ENCODE measurements at places on chromosomes 3 and 15. TPM values are rescaled to one million over a fixed set of nuclear protein-coding genes. Genes with fewer than 3 reads are reported as not detected.

- DNase-seq: no peak
These were observed 835 bp downstream of the SEMA5B start for GRCh38 chr3:123026565-123027291.

- no peak for DNase-seq
These were observed 16.7 kb upstream of the GPR160 start for GRCh38 chr3:170021083-170021482.

GRCh38 chr3:154121701-154122551, 736 bp downstream of the ARHGEF26 start:
- peak; percentile 76 for DNase-seq

DNA sequence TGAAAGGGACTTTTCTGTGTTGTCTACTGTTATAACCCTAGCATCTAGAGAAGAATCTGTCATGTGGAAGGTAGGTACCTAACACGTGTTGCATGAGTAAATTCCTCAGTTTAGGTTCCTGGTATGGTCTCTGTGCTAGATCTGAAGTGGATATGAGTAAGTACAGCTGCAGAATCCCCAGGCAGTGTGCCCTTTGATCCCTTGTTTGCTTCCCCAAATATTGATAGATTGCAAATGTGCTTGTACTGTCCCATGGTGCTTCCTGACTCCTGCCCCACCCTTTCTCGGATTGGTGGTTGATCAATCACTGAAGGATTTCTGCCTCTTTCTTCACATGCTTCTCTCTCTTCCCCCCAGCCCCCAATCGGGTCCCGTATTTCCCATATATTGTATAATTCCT, 450.4 kb downstream of the UNC13C start:
- no peak for DNase-seq

DNA sequence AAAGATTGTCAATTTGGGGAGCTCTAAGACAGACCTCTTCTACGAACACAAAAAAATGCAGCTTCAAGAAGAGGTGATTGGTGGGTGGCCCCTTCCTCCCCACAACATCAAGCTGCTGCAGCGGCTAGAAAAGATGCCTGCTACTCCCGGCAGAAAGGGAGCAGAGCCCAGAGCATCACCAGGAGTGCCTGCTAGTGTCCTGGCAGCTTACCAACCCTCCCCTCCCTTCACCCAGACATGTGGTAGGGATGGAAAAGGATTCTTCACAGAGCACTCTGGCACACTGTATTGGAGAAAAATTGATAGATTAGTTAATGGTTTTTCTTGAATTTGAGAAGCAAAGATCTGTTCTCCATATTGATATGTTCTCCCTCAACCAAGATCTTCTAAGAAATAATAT, 10.8 kb downstream of the IP6K1 start:
- DNase-seq: no peak

- DNase-seq: no peak
These were observed 25.9 kb downstream of the ADGRG7 start for GRCh38 chr3:100635273-100635701.

DNA sequence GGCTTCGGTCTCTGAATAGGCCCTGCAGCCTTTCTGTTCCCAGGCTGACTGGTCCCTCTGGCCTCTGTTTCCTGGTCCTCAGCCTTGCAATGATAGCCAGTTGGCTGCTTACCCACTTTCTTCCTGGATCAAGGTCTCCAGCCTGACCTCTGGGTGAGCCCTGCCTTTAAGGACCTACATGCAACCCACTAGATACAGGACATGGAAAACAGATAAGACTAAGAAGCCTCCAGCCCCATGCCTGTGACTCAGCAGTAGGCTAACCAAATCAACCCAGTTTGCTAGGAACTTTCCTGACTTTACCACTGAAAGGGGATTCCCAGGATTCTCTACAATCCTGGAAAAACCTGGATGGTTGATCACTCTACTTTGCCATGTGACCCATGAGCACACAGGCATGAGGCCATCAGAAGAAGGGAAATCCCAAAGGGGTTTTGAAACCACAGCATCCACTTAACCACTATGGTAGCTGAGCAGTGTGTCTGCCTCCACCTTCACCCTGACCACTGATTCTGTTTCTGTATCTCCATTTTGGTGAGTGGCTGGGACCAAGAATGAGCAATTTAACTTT, 188.1 kb downstream of the CHST2 start:
- no peak for DNase-seq

GRCh38 chr3:59258550-59259260, 208.9 kb upstream of the CFAP20DC start:
- no peak for DNase-seq

DNA sequence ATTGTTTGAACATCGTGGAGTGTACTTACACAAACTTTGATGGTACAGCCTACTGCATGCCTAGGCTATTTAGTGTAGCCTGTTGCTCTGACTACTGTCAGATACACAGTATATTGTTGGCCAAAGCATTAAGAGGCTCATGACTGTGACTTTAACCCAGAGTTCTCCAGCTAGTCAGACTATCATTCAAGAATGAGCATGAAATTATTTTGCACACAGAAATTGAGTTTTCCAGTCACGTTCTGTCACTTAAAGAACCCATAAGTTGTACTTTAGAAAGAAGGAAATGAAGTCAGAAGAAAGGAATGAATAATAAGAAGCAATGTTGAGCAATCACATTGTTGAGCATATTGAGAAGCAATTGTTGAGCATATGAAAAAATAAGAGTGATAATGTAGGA, 37.6 kb upstream of the SLC22A13 start:
- DNase-seq: no peak

GRCh38 chr15:68821841-68822381, 1.2 kb upstream of the ANP32A start:
- no peak for DNase-seq

- no peak for DNase-seq
These were observed 29.3 kb downstream of the CD200 start for GRCh38 chr3:112362221-112362620.

- no peak for DNase-seq
These were observed 19.8 kb upstream of the PFN2 start for GRCh38 chr3:149990423-149990948.

DNA sequence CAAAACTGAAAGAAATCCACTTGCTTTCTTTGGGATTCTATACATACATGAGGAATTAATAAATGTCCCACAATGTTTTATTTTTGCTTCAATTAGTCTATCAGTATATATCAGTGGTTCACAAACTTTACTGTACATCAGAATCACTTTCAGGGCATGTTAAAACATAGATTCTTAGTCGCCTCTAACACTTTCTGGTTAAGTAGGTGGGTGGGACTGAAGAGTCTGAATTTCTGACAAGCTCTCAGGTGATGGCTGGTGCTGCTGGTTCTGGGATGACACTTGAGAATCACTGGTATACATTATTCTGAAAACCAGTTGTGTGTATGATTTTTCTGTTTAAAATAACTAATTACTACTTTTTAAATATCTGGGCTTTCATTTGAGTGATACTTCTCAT, 393.3 kb downstream of the TBC1D5 start:
- DNase-seq: no peak

The CLRN1 gene
- not detected for total RNA-seq

The SCN11A gene
- 0.08 TPM for total RNA-seq

The IVD gene
- 88.6 TPM for total RNA-seq

The GHSR gene
- total RNA-seq: not detected

Data from Right ventricle myocardium inferior (tissue), 1 donor.